ENCODE measurements at places on chromosomes 3 and 15. TPM values are rescaled to one million over a fixed set of nuclear protein-coding genes. Genes with fewer than 3 reads are reported as not detected.

Gene VPS39
- total RNA-seq, result 33.1 TPM

Gene BCHE
- 68.8 TPM for total RNA-seq

Gene ITIH3
- total RNA-seq, result not detected

Gene CIDEC
- 0.24 TPM for total RNA-seq

Gene ANXA2
- total RNA-seq, result 397 TPM

Gene VPS18
- total RNA-seq, result 88.6 TPM

Measured in SK-MEL-5 (cell line).